ENCODE measurements at places on chromosomes 1 and 21. TPM values are rescaled to one million over a fixed set of nuclear protein-coding genes. Genes with fewer than 3 reads are reported as not detected.

OR10J1 gene
- total RNA-seq: not detected

GUCA2A gene
- total RNA-seq: not detected

UBE2G2 gene
- total RNA-seq: 95.3 TPM

SLAMF6 gene
- total RNA-seq: not detected

FAAP20 gene
- total RNA-seq: 24.9 TPM

MYBPH gene
- 0.88 TPM for total RNA-seq

ETV3L gene
- total RNA-seq: not detected

BRINP3 gene
- not detected for total RNA-seq

KCNAB2 gene
- 3.6 TPM for total RNA-seq

All from placental pericyte (primary cell).